ENCODE measurements at places on chromosomes 2 and 18. TPM values are rescaled to one million over a fixed set of nuclear protein-coding genes. Genes with fewer than 3 reads are reported as not detected.

GRCh38 chr2:138058427-138058826 is 94.2 kb downstream of the HNMT start:
- H3K4me1 ChIP-seq, result no peaks in the 10 kb centered on the region
- no peaks in the 10 kb centered on the region for H3K36me3 ChIP-seq
- no peak overlapping the region for H3K27ac ChIP-seq

GRCh38 chr18:10400534-10401307 is 53.7 kb upstream of the APCDD1 start:
- H3K27me3 ChIP-seq, result no peaks in the 10 kb centered on the region
- H3K4me1 ChIP-seq, result no peaks in the 10 kb centered on the region
- no peak overlapping the region for H3K27ac ChIP-seq
- no peak overlapping the region for H3K4me3 ChIP-seq
- H3K36me3 ChIP-seq, result no peaks in the 10 kb centered on the region

Gene BOLL
- total RNA-seq, result not detected

- no peaks in the 10 kb centered on the region for H3K36me3 ChIP-seq
- no peak overlapping the region for H3K27ac ChIP-seq
- no peak for DNase-seq
Observed at GRCh38 chr2:149873936-149874335, 286.4 kb upstream of the MMADHC start.

Gene VWC2L
- total RNA-seq, result not detected

Gene NOTO
- not detected for total RNA-seq

GRCh38 chr2:191228861-191229260 is 16.3 kb upstream of the MYO1B start:
- DNase-seq, result no peak
- no peak overlapping the region for H3K4me3 ChIP-seq
- H3K27ac ChIP-seq, result no peak overlapping the region
- no peaks in the 10 kb centered on the region for H3K4me1 ChIP-seq
- H3K27me3 ChIP-seq, result no peaks in the 10 kb centered on the region

Measured in naive thymus-derived CD8-positive, alpha-beta T cell (primary cell).